Sigmoid colon (tissue), 7 donors: ENCODE measurements at places on chromosomes 12 and 14. TPM values are rescaled to one million over a fixed set of nuclear protein-coding genes. Genes with fewer than 3 reads are reported as not detected.

Gene ACVR1B
- total RNA-seq = 7.8 TPM

GRCh38 chr14:71621276-71621675 is 311.0 kb upstream of the RGS6 start:
- DNase-seq = no peak
- no peak overlapping the region for H3K27ac ChIP-seq
- H3K4me3 ChIP-seq = no peak overlapping the region
- H3K36me3 ChIP-seq = no peaks in the 10 kb centered on the region
- H3K27me3 ChIP-seq = no peaks in the 10 kb centered on the region

DNA sequence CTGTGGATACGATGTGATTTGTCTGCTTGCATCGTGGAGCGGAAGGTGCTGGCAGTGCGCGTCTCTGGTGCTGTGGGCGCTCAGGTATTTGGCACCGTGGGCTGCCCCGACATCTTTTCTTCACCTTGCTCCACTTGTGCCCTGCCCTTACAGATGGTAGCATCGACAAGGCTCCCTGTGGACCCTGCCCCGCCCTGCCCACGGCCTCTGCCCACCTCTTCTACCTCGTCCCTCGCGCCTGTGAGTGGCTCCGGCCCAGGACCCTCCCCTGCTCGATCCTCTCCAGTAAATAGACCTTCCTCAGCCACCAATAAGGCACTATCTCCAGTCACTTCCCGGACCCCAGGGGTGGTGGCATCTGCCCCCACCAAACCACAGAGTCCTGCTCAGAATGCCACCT is 36.6 kb downstream of the EP400 start:
- no peak for DNase-seq
- peaks cover 14% of the 10 kb centered on the region for H3K36me3 ChIP-seq
- no peaks in the 10 kb centered on the region for H3K4me1 ChIP-seq
- no peak overlapping the region for H3K4me3 ChIP-seq

- no peak for DNase-seq
- H3K36me3 ChIP-seq = no peaks in the 10 kb centered on the region
- H3K4me1 ChIP-seq = no peaks in the 10 kb centered on the region
- H3K4me3 ChIP-seq = no peak overlapping the region
- H3K27ac ChIP-seq = no peak overlapping the region
- no peaks in the 10 kb centered on the region for H3K27me3 ChIP-seq
Observed at GRCh38 chr12:76201316-76201715, 116.8 kb upstream of the NAP1L1 start.

Gene BICDL1
- total RNA-seq = 0.16 TPM

Gene OR10P1
- not detected for total RNA-seq

GRCh38 chr14:72788255-72788654 is 105.6 kb downstream of the DPF3 start:
- H3K36me3 ChIP-seq = no peaks in the 10 kb centered on the region
- no peak for DNase-seq
- no peak overlapping the region for H3K27ac ChIP-seq
- H3K4me1 ChIP-seq = no peaks in the 10 kb centered on the region

Gene DPPA3
- not detected for total RNA-seq

GRCh38 chr12:130796985-130797686 is 41.9 kb downstream of the STX2 start:
- H3K4me3 ChIP-seq = no peak overlapping the region
- H3K36me3 ChIP-seq = no peaks in the 10 kb centered on the region
- H3K4me1 ChIP-seq = no peaks in the 10 kb centered on the region
- H3K27me3 ChIP-seq = no peaks in the 10 kb centered on the region
- no peak overlapping the region for H3K27ac ChIP-seq

- no peaks in the 10 kb centered on the region for H3K36me3 ChIP-seq
- no peak overlapping the region for H3K4me3 ChIP-seq
- no peak for DNase-seq
- H3K27me3 ChIP-seq = no peaks in the 10 kb centered on the region
- no peak overlapping the region for H3K27ac ChIP-seq
- H3K4me1 ChIP-seq = peaks cover 19% of the 10 kb centered on the region
Observed at GRCh38 chr12:47547077-47547476, 158.8 kb downstream of the RPAP3 start.

Gene GLIPR1
- 20.9 TPM for total RNA-seq

Gene CNTN1
- total RNA-seq = 23.2 TPM

DNA sequence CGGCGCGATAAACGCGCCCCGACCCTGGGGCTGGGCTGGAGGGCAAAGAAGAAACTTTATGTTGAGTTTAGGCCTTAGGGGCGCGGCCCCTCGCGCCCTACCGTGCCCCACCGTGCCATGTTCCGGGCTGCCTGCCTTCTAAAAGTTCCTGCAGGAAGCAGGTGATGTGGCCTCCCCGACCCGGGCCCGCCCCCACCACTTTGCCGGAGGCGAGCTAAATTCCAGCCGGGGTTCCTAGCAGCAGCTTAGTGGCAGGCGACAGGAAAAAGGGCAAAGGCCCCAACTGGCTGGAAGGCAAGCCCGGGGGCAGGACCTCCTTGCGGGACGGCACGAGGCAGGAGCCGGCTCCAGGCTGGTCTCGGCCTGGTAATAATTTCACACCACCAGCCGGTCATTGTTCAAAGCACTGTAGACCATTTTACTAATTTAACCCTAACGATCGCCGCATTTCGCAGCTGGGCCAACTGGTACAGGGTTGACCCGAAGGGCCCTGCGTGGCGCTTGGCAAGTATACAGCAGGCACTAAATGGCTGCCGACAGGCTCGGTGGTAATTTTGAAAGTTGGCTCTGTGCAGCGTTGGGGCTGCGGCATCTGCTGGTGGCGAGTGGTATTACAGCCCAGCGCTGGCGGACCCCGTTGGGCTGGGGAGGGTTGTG is 895 bp upstream of the CCDC88C start:
- DNase-seq = no peak
- no peaks in the 10 kb centered on the region for H3K36me3 ChIP-seq
- peak overlapping the region; percentile 6 for H3K4me3 ChIP-seq
- H3K27me3 ChIP-seq = peaks cover 23% of the 10 kb centered on the region
- peak overlapping the region; percentile 21 for H3K27ac ChIP-seq
- H3K4me1 ChIP-seq = peaks cover 17% of the 10 kb centered on the region

- H3K4me3 ChIP-seq = no peak overlapping the region
- H3K27me3 ChIP-seq = no peaks in the 10 kb centered on the region
- no peaks in the 10 kb centered on the region for H3K4me1 ChIP-seq
- H3K36me3 ChIP-seq = no peaks in the 10 kb centered on the region
Observed at GRCh38 chr12:51443573-51443972, 18.9 kb downstream of the SLC4A8 start.

- H3K4me3 ChIP-seq = no peak overlapping the region
- no peak overlapping the region for H3K27ac ChIP-seq
- peaks cover 4% of the 10 kb centered on the region for H3K27me3 ChIP-seq
- no peak for DNase-seq
Observed at GRCh38 chr12:70615174-70615866, 21.9 kb downstream of the PTPRB start.

DNA sequence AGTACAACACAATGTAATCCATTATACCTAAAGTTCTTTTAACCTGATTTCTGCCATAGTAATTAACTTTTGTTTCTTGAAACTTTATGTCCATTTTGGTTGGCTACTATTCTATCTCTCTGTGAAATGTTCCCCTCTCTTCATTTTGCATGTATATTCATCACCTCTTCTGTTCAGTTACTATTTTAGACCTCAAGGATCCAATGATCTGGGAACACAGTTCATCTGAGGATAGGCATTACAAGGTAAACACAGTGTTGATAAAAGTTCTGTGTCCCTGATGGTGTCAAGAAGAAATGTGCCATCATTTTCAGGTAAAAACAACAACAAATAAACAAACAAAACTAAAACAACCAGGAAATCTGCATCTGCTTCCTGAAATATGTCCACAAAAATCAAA is 102.2 kb upstream of the IFNG-AS1 start:
- H3K36me3 ChIP-seq = no peaks in the 10 kb centered on the region
- no peak for DNase-seq
- no peak overlapping the region for H3K4me3 ChIP-seq

DNA sequence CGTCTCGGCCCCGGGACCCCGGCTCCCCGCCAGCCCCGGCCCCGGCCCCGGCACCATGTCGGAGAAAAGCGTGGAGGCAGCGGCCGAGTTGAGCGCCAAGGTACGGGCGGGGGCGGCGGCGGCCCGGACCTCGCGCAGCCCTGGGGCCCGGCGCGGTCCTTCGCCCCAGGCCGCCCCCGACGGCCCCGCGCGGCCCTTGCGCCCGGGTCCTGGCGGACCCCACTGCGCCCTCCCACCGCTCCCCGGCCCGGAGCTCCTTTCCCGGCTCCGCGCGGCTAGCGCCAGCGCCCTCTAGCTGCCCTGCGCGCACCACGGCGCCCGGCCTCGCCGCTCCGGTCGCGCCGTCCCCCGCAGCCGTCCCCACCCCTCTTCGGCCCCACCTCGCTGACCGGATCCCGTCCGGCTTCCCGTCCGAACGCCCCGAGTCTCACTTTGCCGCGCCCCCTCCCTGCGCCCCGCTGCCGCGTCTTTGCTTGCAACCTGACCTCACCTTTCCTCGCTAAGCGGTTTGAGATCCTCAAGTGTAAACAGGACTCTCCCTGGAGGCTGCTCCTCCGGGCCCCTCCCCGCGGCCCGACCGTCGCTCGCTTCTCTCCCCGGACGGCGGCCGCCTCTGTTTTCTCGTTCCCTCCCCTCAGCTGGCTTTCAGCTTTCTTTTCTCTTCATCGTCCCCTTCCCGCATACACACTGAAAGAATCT is 637 bp downstream of the PTMS start:
- H3K4me1 ChIP-seq = peaks cover 73% of the 10 kb centered on the region
- peak overlapping the region; percentile 61 for H3K4me3 ChIP-seq
- no peaks in the 10 kb centered on the region for H3K27me3 ChIP-seq
- H3K36me3 ChIP-seq = peaks cover 23% of the 10 kb centered on the region
- DNase-seq = peak; percentile 91
- peak overlapping the region; percentile 99 for H3K27ac ChIP-seq
